NCI-H2227 treated with DMSO at 0.1 percent for 48 hours (cell line): ENCODE measurements at places on chromosomes 7 and 10.

GRCh38 chr10:85280014-85280413 lies 951.6 kb downstream of the CCSER2 start:
- peak; percentile 5 for DNase-seq

DNA sequence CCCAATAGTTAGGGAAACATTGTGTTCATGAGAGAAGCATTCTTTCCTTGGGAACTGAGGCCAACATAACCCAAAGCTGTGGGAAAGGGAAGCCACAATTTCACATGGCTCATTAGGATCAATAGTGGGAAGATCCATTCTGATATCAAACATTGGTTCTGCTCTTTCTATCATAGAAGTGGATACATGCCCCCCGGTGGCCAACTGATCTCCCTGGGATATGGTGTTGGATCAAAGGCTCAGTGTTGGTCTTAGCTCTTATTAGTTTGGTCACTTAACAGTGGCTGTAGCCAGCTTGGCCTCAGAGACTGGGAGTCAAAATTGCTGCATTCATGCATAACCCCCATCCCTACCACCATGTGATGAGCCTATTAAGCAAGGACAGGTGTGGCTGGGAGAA lies 6.7 kb upstream of the GIMAP4 start:
- no peak for DNase-seq

- DNase-seq = no peak
Observed at GRCh38 chr10:43053825-43054224, 23.0 kb upstream of the RET start.

DNA sequence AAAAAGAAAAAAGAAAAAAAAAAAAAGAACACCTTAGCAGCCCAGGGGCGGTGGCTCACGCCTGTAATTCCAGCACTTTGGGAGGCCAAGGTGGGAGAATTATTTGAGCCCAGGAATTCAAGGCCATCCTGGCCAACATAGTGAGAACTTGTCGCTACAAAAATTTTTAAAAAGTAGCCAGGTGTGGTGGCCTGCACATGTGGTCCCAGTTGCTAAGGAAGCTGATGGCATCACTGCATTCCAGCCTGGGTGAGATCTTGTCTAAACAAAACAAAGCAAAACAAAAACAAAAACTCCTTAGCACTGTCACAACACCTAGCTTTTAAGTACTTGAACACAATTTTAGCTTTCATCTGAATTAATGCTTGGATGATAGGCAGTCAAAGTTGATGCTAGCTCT lies 86.3 kb upstream of the MKLN1 start:
- no peak for DNase-seq

GRCh38 chr10:1379601-1380000 lies 323.4 kb downstream of the WDR37 start:
- no peak for DNase-seq

DNA sequence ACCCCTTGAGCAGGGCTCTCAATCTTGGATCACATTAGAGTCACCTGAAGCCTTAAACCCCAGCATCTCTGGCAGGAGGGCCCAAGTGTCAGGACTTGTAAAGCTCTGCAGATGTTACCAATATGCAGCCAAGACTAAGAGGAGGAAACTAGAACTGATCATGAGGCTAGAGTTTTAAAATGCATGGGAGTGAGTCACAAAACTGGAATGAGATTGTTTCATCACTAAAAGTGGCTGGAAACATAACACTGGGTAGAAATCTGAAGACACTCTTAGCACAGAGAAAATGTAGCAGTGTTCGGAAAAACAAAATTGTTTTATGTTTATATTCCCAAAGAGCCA lies 63.3 kb upstream of the GHITM start:
- DNase-seq = no peak

DNA sequence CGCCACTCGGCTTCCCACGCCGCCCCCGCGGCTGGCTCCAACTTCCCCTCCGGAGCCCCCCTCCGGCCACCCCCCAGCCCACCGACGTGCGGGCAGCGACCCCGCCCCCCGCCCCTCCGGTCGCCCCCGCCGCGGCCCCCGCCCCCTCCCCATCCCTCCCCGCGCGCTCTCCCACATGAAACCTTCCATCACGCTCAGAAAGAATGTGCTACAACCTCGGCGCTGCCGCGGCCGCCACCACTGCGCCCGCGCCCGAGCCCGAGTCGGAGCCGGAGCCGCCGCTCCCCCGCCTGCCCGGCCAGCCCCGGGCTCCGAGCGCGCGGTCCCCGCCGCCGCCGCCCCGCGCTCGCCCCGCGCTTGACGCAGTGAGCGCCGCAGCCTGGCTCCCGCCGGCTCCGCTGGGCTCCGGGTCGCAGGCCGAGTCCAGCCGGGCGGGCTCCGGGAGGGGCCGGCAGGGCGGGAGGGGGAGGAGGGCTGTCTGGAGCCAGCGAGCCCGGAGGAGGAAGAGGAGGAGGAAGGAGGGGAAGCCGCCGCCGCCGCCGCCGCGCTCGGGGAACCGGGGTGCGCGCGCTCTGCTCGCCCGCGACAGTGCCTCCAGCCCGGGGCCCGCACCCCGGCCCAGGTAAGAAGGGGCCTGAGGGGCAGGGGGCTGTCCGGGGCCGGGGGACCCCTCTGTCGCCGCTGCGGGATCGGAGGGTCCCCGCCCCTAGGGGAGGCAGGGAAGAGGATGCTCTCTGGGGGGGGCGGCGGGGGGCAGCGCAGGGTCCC lies 4.3 kb upstream of the ELFN1 start:
- DNase-seq = no peak

DNA sequence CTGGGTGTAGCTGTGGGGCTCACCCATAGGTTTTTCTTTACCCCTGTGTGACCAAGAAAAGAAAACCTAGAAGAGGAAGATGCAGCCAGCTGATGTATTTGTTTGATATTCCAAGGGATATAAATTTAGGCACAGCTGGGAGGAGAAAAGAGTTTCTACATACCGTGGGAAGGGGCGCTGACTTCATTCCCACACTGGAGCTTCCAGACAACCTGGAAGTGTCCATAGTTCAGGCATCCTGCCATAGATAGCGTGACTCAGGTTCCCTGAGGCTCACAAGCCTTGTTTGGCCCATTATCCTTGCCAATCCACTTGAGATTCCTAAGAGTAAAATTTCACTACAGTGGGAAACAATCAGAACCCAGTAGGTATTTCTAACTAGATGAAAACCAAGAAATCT lies 371.7 kb upstream of the NRP1 start:
- no peak for DNase-seq
